Testis (tissue), 5 donors: ENCODE measurements at places on chromosomes 3 and 15.

- DNase-seq: no peak
These were observed 21.3 kb upstream of the SCN10A start for GRCh38 chr3:38837358-38837757.

DNA sequence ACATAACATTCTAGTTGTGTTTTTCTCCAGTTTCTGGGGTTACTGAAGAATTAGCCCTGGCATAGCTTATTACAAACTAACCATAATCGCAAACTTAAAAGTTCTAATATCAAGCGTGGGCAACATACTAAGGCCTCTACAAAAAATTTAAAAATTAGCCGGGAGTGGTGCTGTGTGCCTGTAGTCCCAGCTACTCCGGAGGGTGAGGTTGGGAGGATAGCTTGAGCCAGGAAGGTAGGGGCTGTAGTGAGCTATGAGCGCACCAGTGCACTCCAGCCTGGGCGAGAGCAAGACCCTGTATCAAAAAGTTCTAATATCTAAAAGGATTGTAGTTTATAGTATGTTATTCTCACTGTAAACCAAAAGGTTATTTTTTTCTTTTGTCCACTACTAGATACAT lies 1.1 kb downstream of the OIP5 start:
- no peak for DNase-seq

DNA sequence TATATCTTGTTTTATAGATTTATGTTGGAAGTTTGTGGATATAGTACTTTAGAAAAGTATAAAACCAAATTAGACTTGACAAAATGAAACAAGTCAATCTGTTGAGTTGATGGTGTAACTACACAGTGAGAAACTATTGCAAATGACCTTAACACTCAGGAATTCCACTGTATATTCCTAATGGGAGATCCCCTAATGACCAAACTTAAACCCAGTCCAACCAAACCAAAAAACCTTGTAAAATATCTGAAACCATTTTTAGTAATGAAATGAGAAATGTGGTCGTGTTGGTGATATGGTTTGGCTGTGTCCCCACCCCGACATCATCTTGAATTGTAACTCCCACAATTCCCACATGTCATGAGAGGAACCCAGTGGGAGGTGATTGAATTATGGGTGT lies 31.9 kb upstream of the ATP13A3 start:
- DNase-seq: no peak

GRCh38 chr3:42719002-42719401 lies 16.4 kb upstream of the HHATL start:
- DNase-seq: peak; percentile 4

DNA sequence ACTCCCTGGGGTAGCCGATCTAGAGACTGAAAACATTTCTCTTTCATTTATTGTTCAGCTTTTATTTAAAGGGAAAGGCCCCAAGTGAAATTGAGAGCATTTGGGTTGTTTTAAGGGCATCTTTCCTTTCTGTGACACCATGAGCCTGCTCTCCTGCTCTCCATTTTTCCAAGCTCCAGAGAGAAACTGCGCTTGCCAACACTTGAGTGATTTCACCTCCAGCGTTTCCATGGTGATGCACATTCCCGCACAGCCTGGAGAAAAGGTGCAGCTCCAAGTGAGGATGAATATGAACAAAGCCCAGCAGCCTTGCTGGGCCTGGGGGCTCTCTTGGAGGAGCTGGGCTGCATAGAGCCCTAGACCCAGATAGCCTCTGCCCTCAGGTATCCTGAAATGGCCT lies 159.2 kb upstream of the PPP2R3A start:
- DNase-seq: peak; percentile 20

- peak; percentile 36 for DNase-seq
These were observed 33.6 kb downstream of the BTD start for GRCh38 chr3:15635121-15635661.

DNA sequence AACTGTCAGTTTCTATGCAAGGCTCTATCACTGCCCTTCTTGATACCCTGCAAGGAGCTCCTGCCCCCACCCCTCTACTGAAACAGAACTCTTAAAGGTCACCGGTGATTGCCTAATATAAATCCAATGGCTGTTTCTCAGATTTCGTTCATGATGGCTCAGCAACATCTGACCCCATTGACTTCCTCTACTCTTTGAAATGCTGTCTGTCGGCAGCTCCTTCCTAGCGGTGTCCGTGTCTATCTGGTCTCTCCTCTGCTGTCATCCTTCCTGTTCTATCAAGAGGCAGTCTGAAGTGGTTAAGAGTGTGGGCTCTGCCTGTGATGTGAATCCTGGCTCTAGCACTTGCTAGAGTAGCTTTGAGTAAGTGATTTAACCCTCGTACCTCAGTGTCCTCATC lies 5.5 kb downstream of the TMEM266 start:
- DNase-seq: no peak

DNA sequence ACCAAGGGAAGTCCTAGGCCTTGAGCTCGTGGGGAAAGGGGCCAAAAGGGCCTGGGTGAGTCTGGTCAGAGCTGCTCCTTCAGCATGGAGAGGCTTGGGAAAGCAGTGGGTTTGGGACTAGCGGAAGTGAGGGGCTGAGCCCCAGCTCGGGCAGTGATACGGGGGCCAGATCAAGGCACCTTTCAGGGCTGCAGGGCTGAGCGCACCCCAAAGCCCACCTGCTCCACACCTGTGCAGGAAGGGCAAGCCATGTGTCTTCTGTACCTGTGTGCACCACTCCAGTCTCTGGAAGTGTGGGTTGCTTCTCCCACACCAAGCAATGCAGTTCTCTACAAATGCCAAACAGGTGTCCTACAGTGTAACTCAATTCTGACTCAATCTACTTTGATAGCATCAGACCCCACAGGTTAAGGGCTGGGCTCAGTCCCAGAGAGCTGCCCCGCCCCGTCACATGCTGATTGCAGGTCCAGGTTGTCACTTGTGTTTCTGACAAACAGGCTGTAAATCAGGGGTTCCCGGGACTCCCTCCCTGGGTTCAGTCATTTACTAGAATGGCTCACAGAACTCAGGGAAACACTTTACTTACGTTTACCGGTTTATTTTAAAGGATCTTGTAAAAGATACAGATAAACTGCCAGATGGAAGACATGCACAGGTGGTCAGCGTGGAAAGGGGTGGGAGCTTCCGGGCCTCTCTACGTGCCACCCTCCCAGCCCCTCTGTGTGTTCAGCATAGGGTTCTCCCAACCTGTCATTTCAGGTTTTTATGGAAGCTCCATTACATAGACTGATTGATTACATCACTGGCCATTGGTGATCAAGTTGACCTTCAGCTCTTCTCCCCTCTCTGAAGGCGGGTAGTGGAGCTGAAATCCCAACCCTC lies 28.8 kb upstream of the KLF13 start:
- DNase-seq: peak; percentile 10

GRCh38 chr3:41159588-41160189 lies 39.6 kb upstream of the CTNNB1 start:
- DNase-seq: no peak

- no peak for DNase-seq
These were observed 10.8 kb downstream of the EIF2AK4 start for GRCh38 chr15:39944726-39945125.

GRCh38 chr3:108088697-108089096 lies 2.1 kb downstream of the CD47 start:
- no peak for DNase-seq

- DNase-seq: no peak
These were observed 147.9 kb downstream of the OR4M2 start for GRCh38 chr15:22228101-22228762.

DNA sequence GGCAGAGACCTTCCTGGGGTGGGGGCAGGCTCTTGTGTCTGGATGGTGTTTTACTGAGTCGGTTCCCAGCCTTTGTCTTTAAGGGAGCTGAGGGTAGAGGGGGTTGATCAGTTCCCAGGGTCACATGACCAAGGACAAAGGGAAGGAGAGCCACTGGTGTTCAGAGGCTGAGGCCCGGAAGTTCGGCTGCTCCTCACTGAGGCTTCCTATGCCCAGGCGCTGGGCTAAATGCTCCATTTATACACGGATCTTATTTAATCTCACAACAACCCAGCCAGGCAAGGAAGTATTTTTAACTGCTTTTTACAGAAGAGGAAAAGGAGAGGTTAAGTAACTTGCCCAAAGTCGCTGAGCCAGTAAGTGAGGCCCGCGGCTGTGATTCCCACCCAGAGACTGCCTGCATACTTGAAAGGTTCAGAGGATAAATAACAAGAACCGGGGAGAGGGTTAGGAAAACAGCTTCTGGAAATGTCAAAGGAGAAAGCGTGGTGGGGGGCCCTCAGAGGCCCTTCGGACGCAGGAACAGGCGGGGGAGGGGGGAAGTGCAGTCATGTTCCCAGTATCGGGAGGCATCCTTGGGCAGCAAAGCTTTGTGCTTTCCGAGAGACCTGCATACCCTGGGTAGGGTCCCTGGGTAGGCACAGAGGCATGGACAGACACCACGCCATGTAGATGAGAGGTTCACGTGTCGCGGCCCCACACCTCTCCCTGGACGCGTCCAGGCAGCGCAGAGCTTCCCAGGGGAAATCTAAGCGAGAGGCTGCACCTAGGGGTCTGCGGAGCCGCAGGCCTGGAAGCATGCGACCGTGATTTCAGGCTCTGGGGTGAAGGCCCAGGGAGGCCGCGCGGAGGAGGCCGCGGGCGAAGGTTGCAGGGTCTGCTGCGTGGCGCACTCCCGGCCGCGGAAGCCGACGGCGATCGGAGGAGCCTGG lies 21.3 kb downstream of the EPHB3 start:
- peak; percentile 68 for DNase-seq

DNA sequence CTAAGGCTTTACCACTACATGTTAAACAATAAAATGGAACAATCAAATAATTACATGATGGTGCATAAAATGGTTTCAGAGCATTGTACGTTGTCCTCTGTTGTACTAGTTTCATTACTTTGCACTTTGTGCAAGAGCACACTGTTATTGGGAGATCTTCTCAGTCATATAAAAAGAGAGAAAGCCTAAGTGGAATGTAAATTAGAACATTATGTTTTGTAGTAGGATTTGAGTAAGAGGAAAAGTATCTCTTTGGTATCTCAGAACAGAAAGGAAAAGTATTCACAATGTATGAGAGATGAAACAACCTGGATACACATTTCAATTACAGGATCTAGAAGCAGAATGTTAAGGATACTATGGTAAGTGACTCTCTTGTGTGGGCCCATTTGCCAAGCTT lies 26.9 kb upstream of the PLSCR2 start:
- DNase-seq: no peak

GRCh38 chr15:83955806-83956265 lies 279.7 kb upstream of the GOLGA6L4 start:
- DNase-seq: no peak

DNA sequence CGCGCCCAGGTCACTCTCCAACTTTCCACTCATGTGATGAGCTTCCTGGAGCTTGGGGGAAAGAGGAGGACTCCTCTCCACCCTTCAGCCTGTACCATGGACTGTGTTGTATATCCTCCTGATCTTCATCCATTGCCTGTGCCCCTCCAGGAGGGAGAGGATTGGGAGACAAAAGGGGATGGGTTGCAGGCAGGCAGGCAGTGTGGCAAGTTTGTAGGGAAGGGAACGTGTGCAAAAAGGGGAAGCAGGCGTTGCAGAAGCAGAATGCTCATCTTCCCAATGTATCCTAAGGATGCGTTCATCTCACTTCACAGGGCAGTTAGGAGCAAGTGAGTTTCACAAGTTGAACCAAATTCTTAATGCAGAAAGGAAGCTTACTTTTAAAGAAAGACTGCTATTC lies 28.1 kb upstream of the GHSR start:
- DNase-seq: no peak

GRCh38 chr15:75923756-75924155 lies 20.1 kb downstream of the FBXO22 start:
- DNase-seq: no peak

DNA sequence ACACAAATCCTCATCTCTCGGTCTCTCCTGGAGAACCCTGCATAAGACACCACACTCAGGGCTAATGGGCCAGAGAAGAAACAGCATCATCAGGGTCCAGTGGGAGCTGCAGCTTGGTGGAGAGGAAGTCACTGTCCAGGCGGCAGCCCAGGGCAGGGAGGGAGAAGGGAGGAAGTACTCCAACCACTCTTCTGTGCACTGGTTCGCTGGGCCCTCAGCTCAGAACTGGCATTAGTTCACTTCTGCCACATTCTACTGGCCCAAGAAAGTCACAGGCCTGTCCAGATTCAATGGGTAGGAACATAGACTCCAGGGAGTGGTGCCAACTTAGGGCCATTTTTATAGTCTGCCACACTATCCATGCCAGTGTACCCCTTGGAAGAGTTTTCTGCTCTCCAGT lies 169.0 kb downstream of the ABHD5 start:
- no peak for DNase-seq

DNA sequence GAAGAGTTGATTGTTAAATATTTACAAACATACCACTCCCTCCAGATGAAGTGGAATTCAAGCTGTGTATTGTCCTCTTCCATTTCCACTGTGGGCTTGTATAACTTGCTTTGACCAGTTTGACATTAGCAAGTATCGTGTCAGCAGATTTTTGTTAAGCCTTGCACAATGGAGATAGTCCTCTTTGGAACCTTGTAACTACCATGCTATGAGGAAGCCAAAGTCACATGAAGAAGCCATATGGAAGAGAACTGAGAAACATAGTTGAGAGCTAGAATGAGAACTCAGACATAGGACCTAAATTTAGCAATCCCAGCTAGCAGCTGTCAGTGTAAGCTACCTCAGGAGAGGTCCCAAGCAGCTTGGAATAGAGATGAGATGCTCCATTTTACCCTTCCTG lies 889.2 kb downstream of the PDCD6IP start:
- DNase-seq: no peak

- DNase-seq: no peak
These were observed 64.9 kb upstream of the POLG start for GRCh38 chr15:89399238-89400115.

GRCh38 chr3:34851137-34851536 lies 788.2 kb upstream of the ARPP21 start:
- no peak for DNase-seq

DNA sequence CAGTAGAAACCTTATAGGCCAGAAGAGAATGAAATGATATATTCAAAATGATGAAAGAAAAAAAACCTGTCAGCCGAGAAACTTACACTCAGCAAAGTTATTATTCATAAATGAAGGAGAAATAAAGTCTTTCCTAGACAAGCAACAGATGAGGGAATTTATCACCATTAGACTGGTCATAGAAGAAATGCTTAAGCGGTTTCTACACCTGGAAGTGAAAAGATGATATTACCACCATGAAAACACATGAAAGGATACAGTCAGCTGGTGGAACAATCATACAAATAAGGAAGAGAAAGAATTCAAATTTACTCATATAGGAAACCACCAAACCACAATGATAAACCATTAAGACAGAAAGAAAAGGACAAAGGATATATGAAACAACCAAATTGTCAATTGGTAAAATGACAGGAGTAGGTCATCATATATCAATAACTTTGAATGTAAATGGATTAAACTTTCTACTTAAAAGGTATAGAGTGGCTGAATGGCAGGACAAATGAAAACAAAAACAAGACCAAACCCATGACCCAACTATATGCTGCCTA lies 29.9 kb upstream of the PRR23C start:
- DNase-seq: no peak
